ENCODE measurements at places on chromosomes 5 and 9. TPM values are rescaled to one million over a fixed set of nuclear protein-coding genes. Genes with fewer than 3 reads are reported as not detected.

Gene TAS2R1
- not detected for total RNA-seq

GRCh38 chr5:72355706-72356299 is 35.6 kb downstream of the PTCD2 start:
- no peak for DNase-seq
- H3K4me3 ChIP-seq, result no peak overlapping the region
- no peaks in the 10 kb centered on the region for H3K27me3 ChIP-seq
- no peaks in the 10 kb centered on the region for H3K36me3 ChIP-seq
- H3K4me1 ChIP-seq, result no peaks in the 10 kb centered on the region
- no peak overlapping the region for H3K27ac ChIP-seq

GRCh38 chr5:134913795-134914194 is 8.9 kb downstream of the PCBD2 start:
- H3K27ac ChIP-seq, result no peak overlapping the region
- H3K4me3 ChIP-seq, result no peak overlapping the region
- no peaks in the 10 kb centered on the region for H3K36me3 ChIP-seq

Gene PROB1
- total RNA-seq, result 0.73 TPM

Gene PRLR
- total RNA-seq, result 28.8 TPM

Gene TSLP
- total RNA-seq, result 0.66 TPM

Gene RGS7BP
- total RNA-seq, result under 0.01 TPM

DNA sequence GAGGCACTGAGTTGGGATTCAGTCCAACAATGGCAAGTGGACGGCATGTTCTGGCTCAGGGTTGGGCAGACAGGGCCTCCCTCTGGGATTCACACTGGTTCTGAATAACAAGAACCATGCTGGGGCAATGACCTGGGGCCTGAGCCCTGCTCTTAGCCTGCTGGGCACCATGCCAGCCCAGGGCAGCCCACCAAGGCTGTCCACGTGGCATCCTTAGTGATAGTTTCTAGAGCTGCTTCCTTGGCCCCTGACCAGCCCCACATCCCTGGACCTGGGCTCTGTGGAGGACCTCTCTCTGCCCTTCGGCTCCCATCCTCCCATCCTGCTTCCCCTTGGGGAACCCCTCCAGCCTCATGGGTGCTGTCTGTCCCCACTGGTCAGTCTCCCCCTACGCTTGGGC is 22.3 kb upstream of the OLFM1 start:
- DNase-seq, result no peak
- H3K27me3 ChIP-seq, result no peaks in the 10 kb centered on the region
- no peak overlapping the region for H3K27ac ChIP-seq
- no peaks in the 10 kb centered on the region for H3K4me1 ChIP-seq
- H3K4me3 ChIP-seq, result no peak overlapping the region

DNA sequence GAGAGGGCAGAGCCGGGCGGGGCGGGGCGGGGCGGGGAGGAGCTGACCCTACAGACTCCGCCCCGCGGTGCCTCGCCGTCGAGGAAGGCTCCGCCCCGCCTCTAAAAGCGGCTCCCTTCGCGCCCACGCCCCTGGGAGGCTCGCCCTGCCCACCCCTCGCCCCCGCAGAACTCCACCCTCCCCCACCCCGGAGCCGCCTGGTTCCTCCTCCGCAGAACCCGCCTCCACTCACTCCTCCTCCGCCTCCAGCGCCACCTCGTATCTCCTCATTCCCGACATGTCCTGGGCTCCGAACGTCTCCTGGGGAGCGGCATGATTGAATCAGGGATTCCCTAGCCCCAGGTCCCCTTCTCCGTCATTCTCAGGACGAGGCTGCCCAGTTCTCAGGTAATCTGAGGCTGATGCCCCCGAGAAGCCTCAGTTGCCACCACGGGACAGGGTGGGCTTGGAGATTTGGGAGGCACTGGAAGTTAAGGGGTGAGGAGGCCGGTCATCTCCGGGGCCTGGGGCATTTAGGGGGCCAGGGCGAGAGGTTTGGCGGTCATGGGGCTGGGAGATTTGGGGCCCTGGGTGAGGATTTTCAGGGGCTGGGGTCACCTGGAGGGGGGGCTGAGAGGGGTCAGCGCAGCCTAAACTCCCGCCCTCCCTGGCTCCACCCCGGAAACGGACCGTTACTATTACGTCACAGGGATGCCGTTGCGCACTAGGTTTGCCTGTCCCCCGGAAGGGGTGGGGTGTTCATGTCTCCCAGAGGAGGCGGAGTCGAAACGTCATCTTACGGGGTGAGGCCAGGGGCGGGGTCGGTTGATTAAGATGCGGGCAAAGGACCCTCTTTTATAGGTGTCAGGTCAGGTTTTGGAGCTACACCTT is 3.2 kb upstream of the CCL27 start:
- no peaks in the 10 kb centered on the region for H3K36me3 ChIP-seq
- H3K4me1 ChIP-seq, result no peaks in the 10 kb centered on the region
- peak overlapping the region; percentile 98 for H3K27ac ChIP-seq
- peak; percentile 93 for DNase-seq
- no peaks in the 10 kb centered on the region for H3K27me3 ChIP-seq

GRCh38 chr9:127424676-127424999 is 456 bp downstream of the ZNF79 start:
- H3K4me1 ChIP-seq, result peaks cover 8% of the 10 kb centered on the region
- no peaks in the 10 kb centered on the region for H3K27me3 ChIP-seq
- H3K27ac ChIP-seq, result peak overlapping the region; percentile 88
- no peaks in the 10 kb centered on the region for H3K36me3 ChIP-seq
- DNase-seq, result no peak

Gene ADAMTSL1
- 4.2 TPM for total RNA-seq

Gene CATSPER3
- not detected for total RNA-seq

- DNase-seq, result no peak
- H3K4me1 ChIP-seq, result no peaks in the 10 kb centered on the region
- H3K27me3 ChIP-seq, result no peaks in the 10 kb centered on the region
- H3K27ac ChIP-seq, result no peak overlapping the region
These were observed 1520.8 kb upstream of the CDH6 start for GRCh38 chr5:29672678-29673077.

DNA sequence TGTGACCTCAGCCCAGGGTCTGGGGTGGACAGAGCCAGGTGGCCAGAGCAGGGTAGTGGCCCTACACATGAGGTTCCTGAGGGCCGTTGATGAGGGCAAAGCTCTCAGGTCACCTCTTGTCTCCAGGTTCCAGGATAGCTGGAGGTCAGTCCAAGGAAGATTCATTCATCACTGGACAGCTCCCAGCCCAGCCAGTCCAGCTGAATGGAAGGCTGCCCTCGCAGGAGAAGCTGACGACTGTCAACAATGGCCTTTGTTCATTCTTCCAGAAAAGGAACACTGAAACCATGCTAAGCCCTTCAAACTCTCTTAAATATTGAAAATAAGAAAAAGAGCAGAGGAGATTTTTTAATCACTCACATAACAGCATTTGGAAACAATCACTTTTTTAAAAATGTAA is 169.7 kb upstream of the TBCA start:
- no peak overlapping the region for H3K4me3 ChIP-seq
- H3K4me1 ChIP-seq, result no peaks in the 10 kb centered on the region
- no peak for DNase-seq
- H3K27me3 ChIP-seq, result no peaks in the 10 kb centered on the region

- no peak overlapping the region for H3K4me3 ChIP-seq
- H3K4me1 ChIP-seq, result no peaks in the 10 kb centered on the region
- no peaks in the 10 kb centered on the region for H3K36me3 ChIP-seq
- no peak for DNase-seq
These were observed 288.0 kb downstream of the ASTN2 start for GRCh38 chr9:117126871-117127270.

DNA sequence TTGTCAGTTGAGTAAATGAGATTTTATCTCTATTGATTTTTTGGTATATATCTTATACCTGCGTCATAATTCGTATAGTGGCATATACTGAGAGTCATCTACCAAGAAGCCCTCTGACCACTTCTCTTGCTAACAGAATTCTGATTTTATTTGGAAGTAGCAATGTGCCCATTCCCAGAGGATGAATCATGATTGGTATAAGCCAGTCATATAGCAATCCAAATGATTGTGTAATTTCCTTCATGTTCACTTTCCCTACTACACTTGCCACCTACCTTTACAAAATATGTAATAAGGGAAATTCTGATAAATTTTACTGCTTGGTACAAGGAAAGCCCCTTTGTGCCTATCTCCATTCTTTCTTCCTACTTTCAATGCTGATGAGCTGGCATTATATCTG is 16.1 kb upstream of the ZNF462 start:
- no peaks in the 10 kb centered on the region for H3K27me3 ChIP-seq
- no peak for DNase-seq
- no peaks in the 10 kb centered on the region for H3K36me3 ChIP-seq
- H3K27ac ChIP-seq, result no peak overlapping the region

DNA sequence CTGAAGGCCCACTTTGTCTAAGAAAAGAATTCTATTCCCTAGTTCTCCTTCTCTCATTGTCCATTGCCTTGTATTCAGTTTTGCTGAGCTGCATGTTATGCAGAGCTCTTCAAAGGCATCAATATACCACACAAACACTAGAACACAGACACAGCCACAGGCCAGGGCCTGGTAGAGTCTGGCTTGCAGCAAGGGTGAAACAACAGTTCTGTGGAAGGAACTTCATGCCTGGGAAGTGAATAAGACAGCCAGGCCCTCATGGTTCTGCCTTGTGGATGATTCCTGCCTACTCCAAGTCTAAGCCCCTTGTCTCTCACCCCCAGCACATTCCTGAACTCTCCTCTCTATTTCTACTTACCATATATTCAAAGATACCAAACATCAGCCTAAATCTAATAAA is 30.8 kb downstream of the KLHL3 start:
- no peaks in the 10 kb centered on the region for H3K36me3 ChIP-seq
- DNase-seq, result no peak
- no peak overlapping the region for H3K4me3 ChIP-seq
- no peaks in the 10 kb centered on the region for H3K27me3 ChIP-seq

Gene ECPAS
- 91.6 TPM for total RNA-seq

GRCh38 chr5:157528036-157528632 is 47.4 kb downstream of the ADAM19 start:
- H3K27me3 ChIP-seq, result no peaks in the 10 kb centered on the region
- H3K27ac ChIP-seq, result no peak overlapping the region
- no peaks in the 10 kb centered on the region for H3K36me3 ChIP-seq

Gene ENTREP1
- 52.7 TPM for total RNA-seq

Gene PCDHA13
- 3.5 TPM for total RNA-seq

GRCh38 chr9:107484117-107484723 is 5.3 kb downstream of the KLF4 start:
- no peak for DNase-seq
- H3K27me3 ChIP-seq, result no peaks in the 10 kb centered on the region
- no peak overlapping the region for H3K27ac ChIP-seq
- no peaks in the 10 kb centered on the region for H3K4me1 ChIP-seq
- no peaks in the 10 kb centered on the region for H3K36me3 ChIP-seq

GRCh38 chr9:113508111-113508749 is 44.7 kb downstream of the RGS3 start:
- no peak for DNase-seq
- H3K27ac ChIP-seq, result no peak overlapping the region
- H3K36me3 ChIP-seq, result no peaks in the 10 kb centered on the region

Gene LCN15
- not detected for total RNA-seq

Gene GRIN3A
- total RNA-seq, result 0.15 TPM

- no peak overlapping the region for H3K27ac ChIP-seq
- H3K27me3 ChIP-seq, result no peaks in the 10 kb centered on the region
- no peak overlapping the region for H3K4me3 ChIP-seq
- no peaks in the 10 kb centered on the region for H3K36me3 ChIP-seq
- H3K4me1 ChIP-seq, result no peaks in the 10 kb centered on the region
These were observed 121.1 kb downstream of the NUDT12 start for GRCh38 chr5:103441523-103441922.

Gene DMRT3
- total RNA-seq, result 1.8 TPM

GRCh38 chr9:89714321-89714720 is 109.5 kb downstream of the GADD45G start:
- H3K4me3 ChIP-seq, result no peak overlapping the region
- no peak for DNase-seq
- H3K4me1 ChIP-seq, result no peaks in the 10 kb centered on the region
- no peaks in the 10 kb centered on the region for H3K36me3 ChIP-seq

DNA sequence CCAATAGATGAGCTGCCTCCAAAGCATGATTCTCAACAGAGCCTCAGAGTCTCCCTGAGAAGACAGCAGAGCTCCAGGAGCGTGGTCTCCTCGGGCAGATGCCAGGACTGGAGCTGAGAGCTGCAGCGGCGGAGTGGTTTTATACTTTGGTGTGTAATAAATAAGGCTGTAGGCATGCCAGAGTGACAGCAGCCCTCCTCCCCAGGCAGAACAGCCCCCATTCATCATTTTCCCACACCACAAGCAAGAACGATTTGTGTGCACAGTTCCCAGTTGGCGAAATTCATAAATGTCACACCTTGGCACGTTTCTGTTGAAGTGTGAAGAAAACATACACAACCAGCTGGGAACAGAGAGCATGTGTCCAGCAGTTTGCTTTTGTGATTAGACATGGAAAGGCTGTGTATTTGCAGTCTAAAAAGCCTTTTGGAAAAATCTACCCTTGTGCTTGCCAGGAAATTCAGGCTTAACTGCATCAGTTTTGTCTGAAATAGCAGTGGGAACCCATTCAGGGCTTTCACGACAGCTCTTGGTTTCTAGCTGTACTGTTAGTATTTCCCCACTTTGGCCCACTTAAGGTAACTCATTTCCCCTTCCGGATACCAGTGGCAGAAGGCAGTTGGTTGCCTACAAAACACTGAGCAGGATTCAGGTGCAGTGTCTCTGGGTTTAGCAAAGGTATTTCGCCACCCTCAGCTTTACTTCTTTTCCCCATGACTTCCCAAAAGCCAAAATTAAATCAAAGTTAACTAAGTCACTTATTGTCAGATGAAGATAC is at the start of gene C1QTNF3:
C1QTNF3 (minus strand) TSS at position 115 of the 778 bp plus-strand sequence; CDS start at position 27, 88 bp downstream.
- H3K27me3 ChIP-seq, result no peaks in the 10 kb centered on the region
- no peaks in the 10 kb centered on the region for H3K4me1 ChIP-seq
- DNase-seq, result no peak
- no peaks in the 10 kb centered on the region for H3K36me3 ChIP-seq

- H3K4me1 ChIP-seq, result no peaks in the 10 kb centered on the region
- peak overlapping the region; percentile 55 for H3K4me3 ChIP-seq
These were observed 104.5 kb upstream of the CHD1 start for GRCh38 chr5:99033014-99033900.

DNA sequence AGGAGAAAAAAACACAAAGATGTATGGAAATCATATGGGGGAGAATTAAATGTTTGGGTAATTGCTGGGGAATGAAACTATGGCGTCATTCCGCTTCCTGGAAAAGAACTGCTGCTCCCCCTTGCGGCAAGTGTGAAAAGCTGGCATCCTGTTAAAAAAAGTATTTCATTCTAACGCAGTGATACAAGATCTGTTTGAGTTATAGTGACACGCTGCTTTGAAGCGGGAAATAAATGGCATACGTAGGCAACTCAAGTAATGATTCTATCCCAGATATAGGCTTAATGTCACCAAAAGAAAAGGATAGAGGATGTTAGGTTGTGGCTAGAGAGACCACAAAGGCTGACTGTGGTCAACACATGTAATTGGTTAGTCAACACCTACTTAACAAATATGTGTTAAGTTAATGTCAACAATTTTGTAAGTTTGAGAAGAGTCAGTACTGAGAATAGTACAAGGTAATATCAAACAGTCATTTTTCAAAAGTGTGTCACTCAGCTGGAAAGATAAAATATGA is 70.2 kb upstream of the ALDH1A1 start:
- no peak overlapping the region for H3K27ac ChIP-seq
- H3K4me3 ChIP-seq, result no peak overlapping the region
- H3K36me3 ChIP-seq, result no peaks in the 10 kb centered on the region
- H3K4me1 ChIP-seq, result no peaks in the 10 kb centered on the region
- no peaks in the 10 kb centered on the region for H3K27me3 ChIP-seq

Gene ANKRD18A
- total RNA-seq, result 5.0 TPM

Gene ZDHHC11
- 9.5 TPM for total RNA-seq

Data from breast epithelium (tissue), 4 donors.